ENCODE measurements at places on chromosomes 4 and X.

DNA sequence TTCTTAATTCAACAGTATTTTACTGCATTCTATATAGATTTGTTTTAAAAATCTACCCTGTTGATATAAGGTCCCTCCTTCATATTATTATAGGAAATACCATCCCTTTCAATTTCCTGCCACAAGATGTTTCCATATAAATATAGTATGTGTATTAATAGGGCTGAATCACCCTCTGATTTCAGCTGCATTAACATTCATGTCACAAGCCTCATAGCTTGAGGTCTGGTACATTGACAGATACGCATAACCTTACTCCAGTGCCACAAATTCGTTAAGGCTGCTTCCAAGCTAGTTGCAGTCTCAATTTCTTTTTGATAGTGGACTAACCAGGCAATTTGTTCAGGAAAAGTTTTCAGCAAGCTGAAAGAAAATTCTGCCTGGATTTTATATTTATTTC is 128.4 kb downstream of the KLHL34 start:
- no peak for DNase-seq

DNA sequence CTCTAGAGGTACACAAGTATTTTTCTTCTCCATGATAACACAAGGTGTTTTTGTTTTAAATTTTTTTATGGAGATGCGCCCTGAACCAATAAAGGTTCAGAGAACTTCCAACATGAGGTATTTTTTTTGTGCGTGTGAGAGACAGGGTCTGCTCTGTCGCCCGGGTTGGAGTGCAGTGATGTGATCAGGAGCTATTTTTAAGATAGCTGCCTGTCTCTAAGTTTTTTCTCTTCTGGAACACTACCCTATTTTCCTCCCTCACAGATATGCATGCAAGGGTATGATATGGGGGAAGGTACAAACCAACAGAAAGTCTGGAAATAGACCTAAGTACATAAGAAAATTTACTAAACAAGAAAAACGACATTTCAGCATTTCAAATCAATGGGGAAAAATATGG is 3.0 kb downstream of the GCNA start:
- no peak for DNase-seq

DNA sequence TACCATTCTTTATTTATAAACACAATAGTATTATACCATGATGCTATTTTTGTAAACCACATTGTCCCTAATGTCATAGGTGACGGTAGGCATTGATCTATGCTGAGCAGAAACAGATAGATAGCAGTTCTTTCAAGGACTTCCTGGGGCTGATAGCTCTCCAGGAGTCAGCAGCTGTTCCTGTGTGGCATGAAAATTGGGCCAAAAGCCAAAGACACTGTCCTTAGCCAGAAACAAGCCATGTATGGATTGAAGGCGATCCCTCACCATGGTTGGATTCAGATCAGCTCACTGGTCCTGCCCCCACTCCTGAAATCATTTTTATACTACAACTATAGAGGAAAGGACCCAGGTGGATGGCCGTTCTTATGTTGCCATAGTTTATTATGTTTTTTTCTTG is 53.6 kb downstream of the DDX60 start:
- DNase-seq, result peak; percentile 90

- no peak for DNase-seq
Measured at GRCh38 chrX:132411310-132411977, 77.4 kb downstream of the MBNL3 start.

GRCh38 chr4:34953145-34953799 is 1291.0 kb downstream of the ARAP2 start:
- no peak for DNase-seq

- DNase-seq, result no peak
Measured at GRCh38 chr4:148481636-148482035, 39.4 kb upstream of the NR3C2 start.

GRCh38 chr4:47239649-47240048 is 208.3 kb downstream of the GABRB1 start:
- no peak for DNase-seq

DNA sequence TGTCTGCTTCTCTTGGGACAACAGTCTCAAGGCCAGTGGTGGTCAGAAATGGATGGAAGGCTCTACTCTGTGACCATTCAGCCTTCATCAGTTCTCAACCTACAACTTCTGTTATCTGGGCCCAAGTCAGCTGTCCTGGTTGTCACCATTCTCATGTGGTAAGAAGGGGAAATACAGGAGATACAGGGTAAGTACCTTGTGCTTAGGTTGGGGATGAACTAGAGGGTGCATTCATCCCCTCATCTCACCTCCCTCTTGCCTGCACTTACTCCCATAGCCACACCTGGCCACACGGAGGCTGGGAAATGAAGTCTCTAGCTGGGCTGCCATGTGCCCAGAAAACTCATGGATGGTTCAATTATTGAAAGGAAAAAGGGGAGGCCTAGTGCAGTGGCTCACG is 44.9 kb downstream of the FAM184B start:
- no peak for DNase-seq

DNA sequence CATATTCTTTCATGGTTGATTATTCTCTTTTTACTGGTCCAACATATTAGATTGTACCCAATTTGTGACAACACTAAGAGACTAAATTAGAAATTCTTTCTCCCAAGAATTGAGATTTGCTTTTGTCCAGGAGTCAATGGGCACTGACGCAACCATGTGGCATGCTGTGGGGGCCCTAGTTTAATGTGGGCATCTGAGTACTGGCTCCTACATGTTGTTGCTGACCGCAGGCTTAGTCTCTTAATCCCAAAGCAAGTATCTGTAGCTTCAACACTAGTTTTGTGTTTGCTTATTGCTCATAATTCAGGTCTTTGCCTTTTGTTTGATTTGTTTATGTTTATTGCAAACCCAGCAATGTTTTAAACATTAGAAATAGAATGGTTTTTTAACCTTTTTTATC is 263.4 kb upstream of the NDST4 start:
- no peak for DNase-seq

GRCh38 chrX:84182516-84182915 is 5.5 kb downstream of the RPS6KA6 start:
- DNase-seq, result no peak

DNA sequence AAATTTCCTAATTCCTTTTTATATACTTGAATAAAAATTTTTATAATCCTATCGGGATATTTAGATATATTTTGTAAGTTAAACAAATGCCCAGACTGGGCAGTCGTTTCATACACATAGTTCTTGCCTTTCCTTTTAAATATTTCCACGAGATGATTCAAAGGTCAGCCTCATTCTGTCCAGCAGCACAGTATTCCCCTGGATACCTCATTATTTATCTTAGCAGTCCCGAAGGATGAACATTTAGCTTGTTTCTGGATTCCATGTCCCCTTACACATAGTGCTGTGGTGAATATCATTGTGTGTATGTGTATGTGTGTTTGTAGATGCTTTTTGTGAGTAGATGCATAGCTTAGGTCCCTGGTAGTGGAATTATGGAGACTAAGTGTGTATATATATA is 38.3 kb downstream of the RAPGEF2 start:
- no peak for DNase-seq

GRCh38 chrX:136810493-136810892 is 29.8 kb upstream of the ARHGEF6 start:
- DNase-seq, result no peak

DNA sequence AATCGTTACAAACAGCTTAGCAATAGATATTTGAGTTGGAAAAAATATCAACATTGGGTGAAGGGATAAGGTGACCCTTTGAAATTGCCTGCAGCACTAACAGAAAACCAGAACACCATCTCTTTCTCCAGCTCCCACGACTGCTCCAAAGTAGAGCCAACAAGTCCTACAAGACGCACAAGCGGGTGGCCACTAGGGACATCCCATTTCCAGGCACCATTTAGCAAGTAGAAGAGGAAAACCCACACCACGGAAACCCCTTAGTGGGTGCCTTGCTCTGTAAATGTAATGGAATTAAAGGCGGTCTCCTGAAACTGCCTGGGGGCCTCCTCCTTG is 1.9 kb downstream of the ARHGAP6 start:
- DNase-seq, result no peak

GRCh38 chr4:2159931-2160330 is 82.0 kb downstream of the HAUS3 start:
- no peak for DNase-seq

DNA sequence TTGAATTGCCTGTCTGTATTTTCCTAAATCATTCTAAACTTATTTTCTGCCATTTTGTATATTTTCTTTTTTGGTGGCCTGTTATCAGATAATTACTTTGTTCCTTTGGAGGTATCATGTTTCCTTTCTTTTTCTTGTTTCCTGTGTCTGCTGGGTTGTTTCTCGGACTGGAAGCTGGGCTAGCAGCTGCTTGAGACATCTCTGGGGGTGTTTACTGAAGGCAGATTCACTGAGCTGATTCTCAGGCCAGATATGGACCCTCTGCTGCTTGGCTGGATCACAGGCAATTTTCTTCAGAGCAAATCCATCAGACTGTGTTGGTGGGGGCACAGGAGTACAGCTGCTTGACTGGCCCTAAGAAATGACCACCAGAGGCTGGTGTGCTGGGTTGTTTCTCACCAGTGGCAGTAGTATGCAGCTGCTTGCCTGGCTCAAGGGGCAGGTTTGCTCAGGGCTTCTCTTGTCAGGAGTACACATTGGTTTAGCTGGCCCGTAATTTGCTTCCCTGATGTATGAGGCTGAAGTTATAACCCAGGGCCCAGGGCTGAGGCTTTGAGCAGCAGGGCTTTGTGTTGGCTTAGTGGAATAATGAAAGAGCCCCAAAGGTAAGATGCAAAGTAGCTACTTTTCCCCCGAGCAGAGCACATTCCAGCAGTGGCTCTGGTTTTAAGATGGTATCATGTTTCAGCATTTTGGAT is 680.6 kb downstream of the TECRL start:
- no peak for DNase-seq

DNA sequence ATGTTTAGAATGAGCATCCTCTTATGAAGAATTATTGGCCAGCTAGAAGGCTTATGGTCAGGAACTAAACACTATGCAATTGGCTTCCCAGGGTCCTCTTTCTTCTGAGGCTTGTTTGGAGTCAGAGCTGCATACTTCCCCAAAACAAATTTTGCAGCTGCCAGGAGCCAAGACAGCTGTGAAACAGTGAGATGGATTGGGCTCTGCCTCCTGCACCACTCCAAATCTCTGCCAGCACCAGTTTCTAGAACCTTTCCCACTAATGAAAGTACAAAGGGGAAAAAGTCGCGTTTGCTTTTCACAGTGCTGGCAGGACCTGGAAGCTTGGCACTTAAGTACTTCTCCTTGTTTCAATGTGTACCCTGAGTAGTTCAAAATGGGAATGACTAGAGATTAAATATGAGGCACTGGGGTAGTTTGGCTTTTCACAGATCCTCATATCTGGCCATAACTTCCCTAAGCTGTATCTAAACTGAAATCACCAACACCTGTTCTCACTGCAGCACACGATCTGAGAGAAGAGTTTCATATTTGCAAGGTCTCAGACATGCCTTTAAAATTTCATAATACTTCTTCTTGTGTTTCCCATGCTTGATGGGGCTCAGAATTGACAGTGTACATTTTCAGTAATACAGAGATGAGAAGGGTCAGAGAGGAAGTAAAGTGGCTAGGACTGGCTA is 20.7 kb upstream of the AR start:
- DNase-seq, result no peak

DNA sequence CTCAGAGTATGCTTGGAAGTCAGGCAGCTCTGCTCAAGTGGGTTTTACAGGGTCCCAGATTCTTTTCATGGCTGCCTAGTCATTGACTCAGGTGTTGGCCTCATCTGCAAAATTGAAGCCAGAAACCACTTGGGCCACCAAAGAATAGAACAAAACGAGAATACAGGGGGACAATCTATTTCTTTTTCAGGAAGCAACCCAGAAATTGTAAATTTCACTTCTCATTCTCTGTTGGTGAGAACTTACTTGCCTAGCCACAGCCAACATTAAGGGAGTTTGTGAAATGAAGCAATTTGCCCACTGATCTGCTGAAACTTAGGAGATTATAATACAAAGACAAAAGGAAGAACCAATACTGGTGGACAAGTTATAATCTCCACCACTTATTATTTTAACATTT is 8.6 kb upstream of the TKTL2 start:
- no peak for DNase-seq

- DNase-seq, result no peak
Measured at GRCh38 chr4:147950261-147950660, 218.4 kb downstream of the ARHGAP10 start.

DNA sequence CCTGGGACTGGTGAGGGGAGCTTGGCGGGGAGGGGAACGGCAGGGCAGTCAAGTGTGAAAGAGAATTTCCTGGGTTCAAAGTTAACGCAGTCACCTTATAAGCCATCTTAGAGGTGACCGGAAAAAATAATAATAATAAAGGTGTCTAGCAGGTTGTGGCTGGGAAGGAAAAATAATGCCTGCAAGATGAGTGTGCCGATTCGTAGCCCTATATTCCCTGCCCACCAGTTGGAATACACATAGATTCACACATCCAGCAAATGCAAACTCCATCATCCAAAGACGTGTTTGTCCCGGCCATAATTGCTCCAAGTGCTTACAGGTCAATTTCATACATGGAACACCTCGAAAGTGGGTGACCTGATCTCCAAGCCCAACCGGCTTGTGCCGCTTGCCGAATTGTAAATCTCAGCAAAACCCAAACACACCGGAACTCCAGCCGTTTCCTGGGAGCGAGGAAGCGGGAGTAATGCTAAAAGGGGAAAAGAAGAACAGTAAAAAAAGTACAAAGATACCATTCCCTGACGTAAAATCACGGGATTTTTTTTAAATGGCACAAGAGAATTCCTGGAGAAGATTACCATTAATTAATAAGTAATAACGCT is 1.3 kb upstream of the FAT1 start:
- no peak for DNase-seq

DNA sequence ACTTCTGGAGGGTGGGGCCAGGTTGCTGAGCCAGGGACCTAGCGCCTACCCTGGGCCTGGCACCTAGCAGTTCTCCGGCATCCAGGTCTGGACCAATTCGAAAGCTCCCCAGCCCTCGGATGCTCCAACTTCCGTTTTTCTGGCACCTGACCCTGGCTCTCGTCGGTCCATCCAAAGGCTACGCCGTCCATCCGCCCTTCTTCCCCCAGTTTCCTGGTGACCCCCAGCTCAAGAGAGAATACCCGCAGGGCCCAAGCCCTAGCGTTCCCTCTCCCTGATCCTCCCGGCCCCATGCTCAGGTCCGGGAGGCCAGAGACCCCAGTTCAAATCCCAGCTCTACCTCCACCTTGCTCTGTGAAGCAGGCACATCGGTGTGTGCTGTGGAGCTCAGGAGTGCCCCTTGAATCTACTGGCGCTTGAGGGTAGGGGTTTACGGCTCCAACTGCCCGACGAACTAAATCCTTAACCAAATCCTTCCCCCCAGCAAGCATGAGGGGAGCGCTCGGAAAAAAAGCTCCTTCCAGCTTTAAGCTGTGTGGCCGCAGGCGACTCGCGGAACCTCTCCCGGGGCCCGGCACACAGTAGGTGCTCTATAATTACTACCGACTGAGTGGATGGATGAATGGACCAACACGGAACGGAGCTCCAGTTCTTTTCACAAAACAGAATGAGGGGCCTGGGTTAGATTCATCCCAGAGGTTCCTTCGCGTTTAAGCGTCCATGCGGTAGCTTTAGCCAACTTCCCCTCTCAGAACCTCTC is 1.1 kb downstream of the CRMP1 start:
- DNase-seq, result no peak

GRCh38 chrX:130100180-130100579 is 10.1 kb downstream of the ELF4 start:
- no peak for DNase-seq
